ENCODE measurements at places on chromosomes 11 and 22.

- no peak for DNase-seq
Measured at GRCh38 chr11:3092603-3093141, 35.4 kb upstream of the CARS1 start.

DNA sequence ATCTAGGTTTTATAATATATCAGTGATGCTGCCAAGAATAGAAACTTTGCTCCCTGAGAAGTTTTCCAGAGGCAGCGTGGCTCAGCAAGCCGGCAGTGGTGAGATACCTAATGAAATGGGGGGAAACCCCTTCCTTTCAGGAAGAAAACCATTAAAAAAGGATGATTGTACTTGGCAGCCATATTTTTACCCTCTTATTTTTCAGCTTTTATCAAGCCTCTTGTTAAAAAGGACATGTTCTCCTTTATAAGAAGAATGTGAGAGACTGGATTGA, 9.0 kb upstream of the ME3 start:
- DNase-seq = no peak

DNA sequence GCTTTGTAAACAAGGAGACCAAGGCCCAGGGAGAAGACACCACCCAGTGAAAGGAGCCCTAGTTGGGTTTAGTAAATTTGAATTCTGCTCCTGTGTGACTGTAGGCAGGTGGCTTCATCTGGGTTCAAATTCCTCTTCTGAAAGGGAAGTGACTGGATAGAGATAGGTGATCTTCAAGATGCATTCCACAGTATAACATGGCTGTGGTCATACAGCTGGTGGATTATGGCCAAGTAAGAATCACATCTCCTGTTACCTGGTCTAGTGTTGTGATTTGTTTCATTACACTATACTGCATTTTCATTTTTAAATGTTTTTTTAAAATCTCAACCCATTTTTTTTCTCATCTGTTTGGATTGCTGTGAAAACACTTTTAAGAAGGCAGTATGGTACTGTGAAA, 58.0 kb upstream of the PICALM start:
- DNase-seq = no peak

GRCh38 chr11:94271885-94272372, 32.5 kb upstream of the IZUMO1R start:
- DNase-seq = no peak

DNA sequence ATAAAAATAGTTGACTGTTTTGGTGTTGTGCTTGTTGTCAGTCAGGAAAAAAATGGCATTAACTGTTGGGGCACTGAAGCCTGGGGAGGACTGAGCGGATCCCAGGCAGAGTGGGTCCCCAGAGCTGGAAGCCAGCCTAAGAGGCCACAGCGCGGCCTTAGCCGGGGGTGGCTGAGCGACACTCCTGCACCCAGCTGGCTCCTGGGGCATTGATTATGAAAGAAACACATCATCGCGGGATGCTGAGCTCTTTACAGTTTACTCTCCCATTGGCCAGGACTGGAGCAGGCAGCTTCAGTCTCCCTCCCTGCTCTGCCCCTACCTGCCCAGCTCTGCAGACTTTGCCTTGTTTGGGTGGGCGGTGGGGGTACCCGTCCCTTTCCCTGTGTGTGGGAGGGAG, 121.5 kb downstream of the ST3GAL4 start:
- no peak for DNase-seq

- DNase-seq = no peak
Measured at GRCh38 chr11:104410336-104410735, 246.4 kb upstream of the PDGFD start.

DNA sequence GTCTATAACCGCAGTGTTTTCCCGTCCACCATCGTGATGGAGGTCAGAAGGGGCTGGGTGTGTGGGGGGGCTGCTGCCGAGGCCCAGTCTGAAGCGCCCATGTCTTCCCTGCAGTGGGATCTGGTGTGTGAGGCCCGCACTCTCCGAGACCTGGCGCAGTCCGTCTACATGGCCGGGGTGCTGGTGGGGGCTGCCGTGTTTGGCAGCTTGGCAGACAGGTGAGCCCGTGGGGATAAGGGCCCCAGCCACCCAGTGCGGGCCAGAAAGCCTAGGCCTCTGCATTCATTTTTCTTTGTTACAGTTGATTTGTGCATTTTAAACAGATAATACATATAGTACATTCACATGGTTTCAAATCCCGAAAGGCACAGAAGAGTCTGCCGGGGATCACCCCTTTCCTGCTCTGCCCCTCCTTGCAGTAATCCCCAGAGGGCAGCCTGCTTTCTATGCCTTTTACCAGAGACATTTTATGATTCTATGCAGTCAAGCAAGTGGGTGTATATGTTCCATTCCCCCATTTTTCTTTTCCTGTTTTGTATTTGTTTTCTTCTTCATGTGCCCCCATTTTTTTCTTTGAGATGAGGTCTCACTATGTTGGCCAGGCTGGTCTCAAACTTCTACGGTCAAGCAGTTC, 32.6 kb downstream of the CAPN1 start:
- no peak for DNase-seq

DNA sequence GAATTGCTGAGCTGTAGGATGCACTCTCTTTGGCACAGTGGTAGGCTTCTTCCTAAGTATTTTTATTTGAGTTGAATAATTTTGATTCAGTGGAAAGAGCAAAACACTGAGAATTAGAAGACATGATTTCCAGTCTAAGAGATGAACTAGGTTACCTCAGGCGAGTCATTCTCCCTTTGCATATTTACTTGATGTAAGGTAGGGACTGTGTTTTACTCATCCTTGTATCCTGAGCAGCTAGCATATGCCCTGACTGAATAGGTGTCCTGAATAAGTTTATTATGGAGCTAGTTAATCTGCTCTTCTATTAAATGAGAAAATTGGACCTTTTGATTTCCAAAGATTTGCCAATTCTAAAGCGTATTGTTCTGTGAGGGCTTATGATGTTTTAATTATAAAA, 50.7 kb downstream of the STIM1 start:
- no peak for DNase-seq

GRCh38 chr11:7575841-7576725, 62.3 kb downstream of the PPFIBP2 start:
- DNase-seq = no peak
